ENCODE measurements at places on chromosomes 12 and 14.

- no peak for DNase-seq
Measured at GRCh38 chr12:30067146-30067545, 283.4 kb upstream of the TMTC1 start.

- DNase-seq = no peak
Measured at GRCh38 chr14:67332468-67332867, 27.1 kb downstream of the ATP6V1D start.

DNA sequence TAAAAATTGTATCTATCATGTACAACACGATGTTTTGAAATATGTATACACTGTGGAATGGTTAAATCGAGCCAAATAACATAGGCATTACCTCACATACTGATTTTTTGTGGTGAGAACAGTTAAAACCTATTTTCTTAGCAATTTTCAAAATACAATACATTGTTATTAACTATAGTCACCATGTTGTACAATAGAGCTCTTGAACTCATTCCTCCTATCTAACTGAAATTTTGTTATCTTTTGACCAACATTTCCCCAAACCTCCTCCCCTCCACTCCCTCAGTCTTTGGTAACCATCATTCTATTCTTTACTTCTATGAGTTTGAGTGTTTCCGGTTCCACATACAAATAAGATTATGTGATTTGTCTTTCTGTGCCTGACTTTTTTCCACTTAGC is 6.8 kb upstream of the SLC38A2 start:
- no peak for DNase-seq

DNA sequence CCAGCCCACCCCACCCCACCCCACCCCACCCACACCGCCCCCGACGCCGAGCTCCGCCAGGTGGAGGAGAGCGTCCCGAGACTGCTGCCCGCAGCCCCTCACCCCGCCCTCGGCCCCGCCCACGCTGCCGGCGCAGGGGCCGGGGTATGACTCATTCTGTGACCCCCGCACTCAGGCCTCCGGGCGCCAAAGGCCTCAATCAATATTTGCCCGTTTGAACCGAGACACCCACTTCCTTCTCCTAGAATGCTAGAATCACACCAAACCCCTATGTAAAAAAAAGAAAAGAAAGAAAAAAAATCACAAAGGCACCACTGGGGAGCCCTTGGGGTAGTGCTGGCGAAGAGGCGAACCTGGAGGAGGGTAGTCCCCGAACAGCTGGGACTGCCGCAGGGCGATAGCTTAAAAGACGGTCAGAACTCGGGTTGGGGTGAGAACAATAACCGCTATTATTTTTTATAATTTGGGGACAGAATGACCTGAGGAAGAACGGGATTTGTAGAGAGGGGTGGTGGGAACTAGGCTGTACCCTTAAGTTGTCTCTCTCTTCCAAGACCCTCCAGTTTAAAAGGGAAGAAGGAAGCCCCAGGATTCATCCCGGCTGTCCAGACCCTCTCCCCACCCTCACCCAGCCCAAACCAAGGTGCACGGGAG is 894 bp downstream of the KRT8 start:
- DNase-seq = no peak

DNA sequence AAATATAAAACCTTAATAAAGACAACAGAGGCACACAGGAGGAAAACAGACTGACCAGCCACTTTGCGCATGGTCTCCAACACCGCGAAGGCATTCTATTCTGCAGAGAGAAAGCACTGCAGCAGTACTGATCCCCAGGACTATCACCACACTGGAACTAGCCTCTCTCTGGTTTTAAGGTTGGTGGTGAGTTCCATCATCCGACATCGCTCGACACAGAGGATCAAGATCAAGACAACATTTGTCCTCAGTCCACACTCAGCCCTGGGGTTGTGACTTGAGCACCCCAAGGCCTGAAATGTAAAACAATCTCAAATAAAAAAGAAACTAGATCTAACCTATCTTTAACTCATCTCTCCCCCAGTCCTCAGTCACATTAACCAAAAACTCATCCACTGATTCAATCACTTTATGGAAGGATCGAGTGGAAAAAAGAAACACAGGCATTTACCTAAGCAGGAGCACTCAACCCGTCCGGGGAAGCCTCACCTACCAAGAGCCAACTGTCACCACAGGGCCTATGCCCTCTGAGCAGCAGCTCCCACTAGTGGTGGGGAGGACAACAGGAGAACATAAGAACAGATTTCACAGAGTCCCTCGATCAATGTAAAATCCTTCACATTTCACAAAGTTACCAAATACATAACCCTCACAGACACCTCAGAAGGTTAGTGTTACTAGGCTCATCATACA is 17.7 kb downstream of the STXBP6 start:
- DNase-seq = no peak

DNA sequence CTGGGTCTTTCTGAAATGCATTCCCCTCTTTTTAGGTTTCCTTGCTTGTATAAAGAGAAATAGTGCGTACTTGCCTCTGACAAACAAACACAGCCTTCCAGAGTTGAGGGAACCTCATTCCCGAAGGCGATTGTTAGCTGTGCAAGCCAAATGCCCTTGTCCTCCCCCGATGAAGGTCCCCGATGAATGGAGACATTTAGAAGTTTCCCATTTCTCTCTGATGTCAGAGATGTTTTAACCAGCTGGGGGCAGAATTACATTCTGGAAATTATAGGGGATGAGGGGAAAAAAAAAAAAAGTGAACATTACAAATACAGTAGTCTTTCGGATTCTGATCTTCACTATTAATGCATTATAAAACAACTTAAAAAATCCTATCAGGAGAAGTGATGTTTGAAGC is 366.8 kb downstream of the VRK1 start:
- DNase-seq = no peak
